ENCODE measurements at places on chromosomes 12 and 14.

DNA sequence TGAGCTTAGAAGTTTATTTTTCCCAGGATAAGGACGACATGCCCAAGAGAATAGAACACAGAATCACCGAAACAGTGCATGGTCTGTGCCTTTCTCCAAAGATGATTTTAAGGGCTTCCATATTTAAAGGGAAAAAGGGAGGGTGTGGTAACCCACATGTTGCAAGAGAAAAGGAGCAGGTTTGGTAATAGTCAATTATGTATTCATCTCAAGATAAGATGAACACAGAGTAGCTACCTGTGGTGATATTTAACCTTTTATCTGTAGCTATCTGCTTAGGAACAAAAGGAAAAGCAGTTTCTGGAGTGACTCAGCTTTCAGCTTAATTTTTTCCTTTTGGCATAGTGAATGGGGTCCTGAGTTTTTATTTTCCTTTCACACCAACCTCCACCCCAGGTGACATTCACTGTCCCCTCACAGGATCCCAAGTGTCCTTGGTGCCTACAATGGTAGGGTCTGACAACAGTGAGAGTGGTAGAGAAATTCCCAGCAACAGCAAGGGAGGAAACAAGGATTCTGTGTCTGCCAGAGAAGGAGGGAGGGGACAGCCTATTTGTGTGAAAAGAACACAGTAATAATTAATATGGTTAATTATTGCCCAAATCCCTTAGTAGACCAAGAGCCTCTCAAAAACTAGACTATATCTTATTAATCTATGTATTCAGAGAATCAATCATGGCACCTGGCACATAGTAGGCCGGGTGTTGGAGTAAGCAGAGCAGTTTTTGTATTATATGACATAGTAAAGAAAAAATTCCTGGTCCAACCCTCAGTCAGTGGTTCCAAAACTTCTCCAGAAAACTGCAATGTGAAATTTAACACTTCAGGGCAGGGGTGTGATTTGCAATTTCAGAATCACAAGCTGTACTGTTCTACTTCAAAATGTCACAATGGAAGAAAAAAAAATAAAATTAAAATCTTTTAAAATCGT, 154.5 kb downstream of the PHLDA1 start:
- DNase-seq, result no peak

GRCh38 chr14:66009089-66009488, 477.1 kb upstream of the CCDC196 start:
- no peak for DNase-seq

DNA sequence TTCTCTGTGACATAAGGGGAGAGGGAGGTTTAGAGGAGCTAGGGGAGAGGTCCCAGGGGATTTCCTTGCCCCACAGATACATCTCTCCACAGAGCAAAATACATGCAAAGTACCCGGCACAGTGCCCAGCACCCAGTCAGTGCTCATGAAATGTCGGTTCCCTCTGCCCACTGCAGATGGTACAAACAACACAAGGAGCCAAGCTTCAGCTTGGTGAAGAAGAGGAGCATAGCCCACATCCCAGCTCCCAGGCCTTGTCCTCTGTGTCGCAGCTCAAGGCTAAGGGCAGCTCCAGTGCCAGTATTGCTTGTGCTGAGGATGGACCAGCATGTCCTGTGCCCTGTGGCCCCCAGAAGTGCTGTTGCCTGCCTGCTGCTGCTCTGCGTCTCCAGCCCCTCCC, 35.0 kb upstream of the FKBP4 start:
- DNase-seq, result no peak

DNA sequence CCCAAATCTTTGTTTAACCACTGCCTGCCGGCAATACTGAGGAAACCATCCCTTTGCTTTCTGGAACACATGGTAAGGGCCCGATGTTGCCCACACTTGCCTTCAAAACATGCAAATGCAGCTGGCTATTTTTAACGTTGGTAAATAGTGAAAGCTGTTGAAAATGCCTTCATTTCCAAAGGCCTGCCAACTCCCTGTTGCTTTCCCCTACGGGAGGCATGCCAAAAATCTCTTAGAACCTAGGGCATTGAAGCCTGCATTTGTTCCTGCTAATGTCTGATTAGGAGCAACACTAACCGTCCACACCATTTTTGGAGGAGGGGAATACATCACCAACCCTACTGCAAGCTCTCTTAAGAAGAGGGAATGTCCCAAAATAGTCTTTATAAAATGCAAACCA, 152.6 kb upstream of the NOS1 start:
- DNase-seq, result no peak

- no peak for DNase-seq
These were observed 178.4 kb downstream of the BMP4 start for GRCh38 chr14:53778263-53778662.

DNA sequence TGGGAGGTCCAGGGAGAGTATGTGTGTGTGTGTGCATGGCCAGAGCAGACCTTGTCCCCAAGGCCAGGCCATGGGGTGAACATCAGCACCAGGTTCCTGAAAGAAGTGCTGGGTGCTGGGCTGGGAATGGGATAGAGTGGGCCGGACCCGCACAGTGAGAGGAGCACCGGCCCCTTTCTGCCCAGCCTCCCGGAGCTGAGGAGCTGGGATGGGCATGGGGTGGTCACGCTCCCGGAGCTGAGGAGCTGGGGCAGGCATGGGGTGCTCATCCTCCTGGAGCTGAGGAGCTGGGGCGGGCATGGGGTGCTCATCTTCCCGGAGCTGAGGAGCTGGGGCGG, 83.3 kb downstream of the B4GALNT3 start:
- no peak for DNase-seq

DNA sequence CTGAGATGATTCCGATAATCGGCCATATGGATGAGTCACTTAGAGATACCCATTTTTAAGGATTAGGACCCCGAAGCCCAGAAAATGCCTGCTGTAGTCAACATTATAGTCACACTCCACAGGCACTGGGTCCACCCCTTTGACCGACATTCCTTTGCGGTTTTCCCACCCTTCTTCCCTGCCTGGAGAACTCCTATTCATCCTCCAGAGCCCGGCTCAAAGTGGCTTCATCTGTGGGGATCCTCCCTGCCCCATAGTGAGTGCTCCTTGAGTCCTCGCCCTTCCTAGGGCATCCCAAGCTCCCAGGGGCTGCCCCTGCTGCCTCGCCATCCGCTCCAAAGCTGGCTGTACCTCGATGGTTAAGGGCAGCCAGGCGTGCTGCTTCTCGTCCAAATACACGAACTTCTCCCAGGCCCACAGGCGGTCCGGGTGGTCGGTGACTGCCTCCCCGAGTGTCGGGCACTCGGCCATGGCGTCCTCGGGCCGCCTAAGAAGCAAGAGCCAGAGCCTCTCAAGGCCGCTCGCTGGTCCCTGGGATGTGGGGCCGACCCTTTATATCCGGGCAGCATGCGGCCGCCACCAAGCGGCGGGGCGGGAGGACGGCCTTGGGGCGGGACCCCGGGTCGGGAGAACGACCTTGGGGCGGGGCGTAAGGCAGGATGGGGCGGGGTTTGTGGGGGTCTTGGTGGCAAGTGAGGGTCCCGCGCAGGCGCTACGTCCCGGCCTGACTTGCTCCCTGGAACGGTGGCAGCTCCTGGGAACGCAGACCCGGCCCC, at the start of gene TCL1A:
Gene TCL1A, minus strand, starts transcription at position 530 of the 776 bp plus-strand sequence. Its CDS starts 59 bp downstream, at position 471.
- no peak for DNase-seq

- DNase-seq, result no peak
These were observed 79.2 kb upstream of the CD163 start for GRCh38 chr12:7582796-7583195.

GRCh38 chr14:104082807-104083206, 2.7 kb upstream of the ASPG start:
- no peak for DNase-seq

GRCh38 chr12:25957793-25958427, 572 bp upstream of the RASSF8 start:
- no peak for DNase-seq

DNA sequence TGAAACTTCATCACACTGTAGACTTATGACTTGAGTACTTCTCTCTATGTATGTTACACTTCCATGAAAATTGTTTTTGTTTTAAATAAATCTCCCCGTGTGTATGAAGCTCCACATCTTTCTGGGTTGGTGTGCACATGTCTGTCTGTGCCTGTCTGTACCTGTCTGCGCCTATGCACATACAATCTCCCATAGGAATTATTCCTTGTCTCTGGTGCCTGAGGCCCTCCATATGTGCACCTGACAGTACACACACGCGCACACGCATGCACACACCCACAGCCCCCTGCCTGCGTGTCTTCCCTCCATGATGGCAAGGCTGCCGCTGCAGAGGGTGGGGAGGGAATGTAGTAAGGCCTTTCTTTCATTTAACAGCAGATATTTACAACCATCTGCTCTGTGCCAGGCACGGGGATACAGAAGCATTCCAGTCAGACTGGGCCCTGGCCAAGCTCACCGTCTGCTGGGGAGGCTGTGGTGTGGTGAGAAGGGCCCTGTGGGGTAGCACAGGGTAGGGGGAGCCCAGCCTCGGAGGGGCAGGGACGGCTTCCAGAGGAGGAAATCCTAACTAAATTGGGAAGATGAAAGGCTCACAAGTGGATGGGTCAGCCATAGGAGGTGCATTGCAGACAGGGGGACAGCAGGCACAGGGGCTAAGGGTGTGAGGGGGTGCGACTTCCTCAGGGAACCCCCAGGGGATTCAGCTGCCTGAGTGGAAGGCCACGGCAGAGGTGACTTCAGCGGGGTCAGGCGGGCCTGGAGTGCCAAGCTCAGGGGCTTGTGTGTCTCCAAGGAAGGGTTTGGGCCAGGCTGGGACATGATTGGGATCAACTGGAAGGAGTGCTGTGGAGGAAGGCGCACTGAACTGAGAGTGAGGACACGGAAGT, 26.1 kb downstream of the KRT8 start:
- DNase-seq, result no peak

DNA sequence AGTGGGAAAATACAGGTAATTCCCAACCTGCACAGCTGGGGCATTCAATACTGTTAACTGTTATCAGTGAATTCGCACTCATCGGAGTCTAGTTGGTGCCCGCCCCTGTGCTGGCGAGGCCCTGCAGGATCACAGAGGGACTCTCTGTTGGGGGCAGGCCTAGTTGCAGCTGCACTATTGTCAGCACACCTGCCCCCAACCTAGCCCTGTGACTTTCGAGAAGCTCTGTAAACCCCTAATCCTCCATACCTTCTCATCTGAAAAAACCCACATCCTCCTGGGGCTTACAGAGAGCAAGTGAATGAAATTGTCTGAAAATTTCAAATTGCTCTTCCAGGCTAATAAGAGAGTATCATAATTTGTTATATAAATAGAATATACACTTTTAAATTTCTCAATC, 132.2 kb upstream of the NUDT4 start:
- no peak for DNase-seq

- peak; percentile 27 for DNase-seq
These were observed 134.7 kb downstream of the FGD4 start for GRCh38 chr12:32533971-32534590.

GRCh38 chr12:14417715-14418114, 52.2 kb downstream of the ATF7IP start:
- DNase-seq, result no peak

GRCh38 chr12:57524814-57525614, 2.4 kb downstream of the MBD6 start:
- no peak for DNase-seq

DNA sequence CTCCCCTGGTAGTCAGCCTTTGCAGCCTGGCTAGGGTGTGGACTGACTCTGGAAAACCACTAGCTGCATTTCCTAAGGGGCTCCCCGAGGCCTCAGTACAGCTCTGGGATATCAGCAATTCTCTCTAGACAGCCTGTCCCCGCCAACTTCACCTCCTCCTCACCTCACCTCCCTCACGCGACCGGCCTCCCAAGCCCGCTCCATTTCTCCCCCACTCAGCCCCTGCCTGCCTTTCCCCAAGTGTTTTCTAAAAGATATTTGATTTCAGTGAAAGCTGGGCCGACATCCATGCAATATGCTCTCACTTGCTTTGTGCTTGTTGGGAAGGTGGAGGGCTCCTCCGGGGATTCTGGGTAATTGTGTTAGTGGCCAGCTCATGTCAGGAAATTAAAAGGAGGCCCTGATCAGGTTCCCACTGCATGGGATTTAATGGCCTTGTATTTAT, 91.8 kb downstream of the ESRRB start:
- DNase-seq, result no peak

All from progenitor cell of endocrine pancreas (in vitro differentiated cells).